ENCODE measurements at places on chromosomes 4 and X.

DNA sequence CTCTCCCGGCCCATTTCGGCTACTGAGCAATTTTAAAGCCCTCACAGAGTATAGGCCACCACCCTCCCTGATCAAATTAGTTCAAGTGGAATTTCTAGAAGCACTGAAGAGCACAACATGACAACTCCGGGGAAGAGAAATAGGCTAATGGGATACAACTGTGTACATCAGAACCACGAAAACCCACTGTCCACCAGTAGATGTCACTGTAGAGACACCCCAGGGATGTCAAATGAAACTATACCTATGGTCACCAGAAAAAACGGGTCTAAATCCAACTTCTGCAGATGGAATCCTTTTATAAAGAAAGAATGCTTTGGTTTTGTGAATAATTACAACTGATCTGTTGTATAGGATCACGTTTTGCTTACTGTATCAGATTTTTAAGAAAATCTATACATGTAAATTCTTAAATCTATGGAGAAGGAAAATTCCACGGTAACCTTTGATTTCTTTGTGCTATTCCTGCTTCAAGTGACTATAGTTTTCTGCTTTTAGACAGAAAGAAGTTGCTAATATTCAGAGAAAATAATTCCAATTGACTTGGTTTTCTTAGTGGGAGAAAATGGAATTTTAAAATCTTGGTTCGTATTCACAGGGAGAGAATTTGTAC is 29.5 kb upstream of the MAP3K15 start:
- no peak overlapping the region for H3K4me3 ChIP-seq
- peak; percentile 68 for DNase-seq
- peaks cover 17% of the 10 kb centered on the region for H3K27me3 ChIP-seq

GRCh38 chrX:49103637-49104036 is 19.9 kb downstream of the GPKOW start:
- H3K36me3 ChIP-seq, result no peaks in the 10 kb centered on the region
- DNase-seq, result no peak
- H3K4me1 ChIP-seq, result no peaks in the 10 kb centered on the region
- H3K4me3 ChIP-seq, result no peak overlapping the region
- no peaks in the 10 kb centered on the region for H3K27me3 ChIP-seq
- H3K27ac ChIP-seq, result no peak overlapping the region

- DNase-seq, result no peak
- H3K27ac ChIP-seq, result no peak overlapping the region
- peaks cover 10% of the 10 kb centered on the region for H3K27me3 ChIP-seq
These were observed 101.2 kb downstream of the ARSF start for GRCh38 chrX:3142259-3143042.

- H3K4me1 ChIP-seq, result no peaks in the 10 kb centered on the region
- H3K27me3 ChIP-seq, result peaks cover 7% of the 10 kb centered on the region
- no peak for DNase-seq
These were observed 42.7 kb downstream of the LONRF3 start for GRCh38 chrX:119017077-119017476.

- no peaks in the 10 kb centered on the region for H3K36me3 ChIP-seq
- no peak overlapping the region for H3K4me3 ChIP-seq
- H3K4me1 ChIP-seq, result no peaks in the 10 kb centered on the region
These were observed 246.0 kb upstream of the HHIP start for GRCh38 chr4:144399927-144400326.
